GOT3 (cell line): ENCODE measurements at places on chromosomes 1 and 21.

GRCh38 chr1:65904681-65905083 is 112.0 kb downstream of the PDE4B start:
- DNase-seq = no peak

GRCh38 chr1:6962478-6962995 is 177.3 kb downstream of the CAMTA1 start:
- no peak for DNase-seq

- DNase-seq = no peak
These were observed 160.2 kb downstream of the NCAM2 start for GRCh38 chr21:21158376-21158918.

DNA sequence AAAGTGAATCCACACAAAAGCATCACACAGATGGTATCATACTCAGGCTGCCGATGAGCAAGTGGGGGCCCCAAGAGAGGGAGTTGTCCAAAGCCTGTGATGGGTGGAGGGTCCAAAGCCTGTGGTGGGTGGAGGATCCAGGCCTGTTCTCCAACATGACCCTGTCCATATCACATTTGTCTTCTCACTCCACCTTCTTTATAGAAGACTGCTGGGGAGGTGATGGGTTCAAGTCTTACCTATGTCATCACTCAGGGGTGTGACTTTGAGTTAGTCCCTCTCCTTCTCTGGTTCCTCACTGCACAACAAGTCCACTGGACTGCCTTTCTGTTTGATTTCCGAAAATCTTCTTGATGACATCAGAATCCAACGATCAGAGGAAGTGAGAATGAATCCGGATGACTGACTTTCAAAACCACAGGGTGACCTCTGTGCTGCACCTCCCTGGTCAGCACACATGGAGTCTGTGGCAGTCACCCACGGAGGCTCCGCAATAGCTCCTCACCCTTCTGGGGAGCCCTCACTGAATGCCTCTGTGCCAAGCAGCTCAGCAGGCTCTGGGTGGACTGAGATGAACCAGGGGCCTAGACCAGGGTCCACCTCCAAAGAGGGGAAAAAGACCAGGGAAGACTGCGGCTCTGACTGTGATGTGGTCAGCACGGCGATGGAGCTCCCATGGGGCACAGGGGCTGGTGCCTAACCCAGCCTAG is 166.8 kb downstream of the HIVEP3 start:
- no peak for DNase-seq

- no peak for DNase-seq
These were observed 34.6 kb downstream of the IL12RB2 start for GRCh38 chr1:67342076-67342890.

- DNase-seq = no peak
These were observed 37.4 kb downstream of the SERTAD4 start for GRCh38 chr1:210269981-210270380.

GRCh38 chr1:185137896-185138545 is 18.7 kb downstream of the TRMT1L start:
- DNase-seq = no peak

GRCh38 chr1:170360601-170361000 is 171.4 kb upstream of the GORAB start:
- no peak for DNase-seq

DNA sequence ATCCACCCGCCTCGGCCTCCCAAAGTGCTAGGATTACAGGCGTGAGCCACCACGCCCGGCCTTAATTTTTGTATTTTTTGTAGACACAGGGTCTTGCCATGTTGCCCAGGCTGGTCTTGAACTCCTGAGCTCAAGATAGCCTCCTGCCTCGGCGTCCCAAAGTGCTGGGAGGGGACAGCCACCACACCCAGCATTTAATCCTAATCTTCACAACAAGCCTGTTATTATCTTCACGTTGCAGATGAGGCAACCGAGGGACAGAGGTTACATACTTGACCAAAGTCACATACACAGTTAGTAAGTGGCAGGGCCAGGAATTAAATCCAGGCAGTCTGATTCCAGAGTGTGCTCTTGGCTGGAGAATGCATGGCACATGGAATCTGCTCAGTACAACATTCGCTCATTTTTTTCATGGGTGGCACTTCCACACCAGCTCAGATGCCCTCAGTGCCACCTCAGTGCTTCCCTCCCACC is 4.8 kb upstream of the GPR37L1 start:
- no peak for DNase-seq

- no peak for DNase-seq
These were observed 1343.3 kb upstream of the ADGRL2 start for GRCh38 chr1:80457409-80457808.

- no peak for DNase-seq
These were observed 74.8 kb upstream of the LRRN2 start for GRCh38 chr1:204760350-204760749.

DNA sequence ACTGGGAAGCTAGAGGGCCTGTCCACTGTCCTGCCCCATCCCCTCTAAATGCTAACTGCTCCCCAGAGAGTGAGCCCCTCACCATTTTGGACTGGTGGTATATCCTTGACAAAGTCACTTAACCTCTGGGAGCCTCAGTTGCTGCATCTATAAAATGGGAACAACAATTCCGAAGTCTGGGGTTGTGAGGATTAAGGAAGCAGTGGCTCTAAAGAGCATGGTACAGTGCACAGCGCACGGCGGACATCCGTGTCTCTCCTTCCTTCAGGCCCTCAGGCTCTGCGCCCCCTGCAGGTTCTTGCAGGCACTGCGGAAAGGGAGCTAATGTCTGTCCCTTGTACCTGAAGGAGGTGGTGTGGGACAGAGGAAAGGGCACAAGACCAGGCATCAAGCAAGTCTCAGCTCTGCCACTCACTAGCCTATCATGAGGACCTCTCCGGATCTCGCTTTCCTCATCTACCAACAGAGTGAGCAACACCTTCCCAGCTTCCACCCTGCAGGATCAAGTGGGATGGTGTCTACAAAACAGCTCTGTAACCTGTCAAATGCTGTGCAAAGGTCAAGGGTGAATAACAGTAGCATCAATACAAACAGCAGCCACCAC is 20.1 kb downstream of the ECE1 start:
- no peak for DNase-seq

- no peak for DNase-seq
These were observed 64.6 kb upstream of the WDR26 start for GRCh38 chr1:224499204-224499603.

GRCh38 chr1:53893999-53894636 is at the start of gene DIO1:
Gene DIO1 (plus strand): TSS chr1:53894187. CDS start chr1:53894211, 24 bp downstream.
- DNase-seq = no peak

GRCh38 chr21:44012474-44013379 is 618 bp downstream of the TRAPPC10 start:
- no peak for DNase-seq

DNA sequence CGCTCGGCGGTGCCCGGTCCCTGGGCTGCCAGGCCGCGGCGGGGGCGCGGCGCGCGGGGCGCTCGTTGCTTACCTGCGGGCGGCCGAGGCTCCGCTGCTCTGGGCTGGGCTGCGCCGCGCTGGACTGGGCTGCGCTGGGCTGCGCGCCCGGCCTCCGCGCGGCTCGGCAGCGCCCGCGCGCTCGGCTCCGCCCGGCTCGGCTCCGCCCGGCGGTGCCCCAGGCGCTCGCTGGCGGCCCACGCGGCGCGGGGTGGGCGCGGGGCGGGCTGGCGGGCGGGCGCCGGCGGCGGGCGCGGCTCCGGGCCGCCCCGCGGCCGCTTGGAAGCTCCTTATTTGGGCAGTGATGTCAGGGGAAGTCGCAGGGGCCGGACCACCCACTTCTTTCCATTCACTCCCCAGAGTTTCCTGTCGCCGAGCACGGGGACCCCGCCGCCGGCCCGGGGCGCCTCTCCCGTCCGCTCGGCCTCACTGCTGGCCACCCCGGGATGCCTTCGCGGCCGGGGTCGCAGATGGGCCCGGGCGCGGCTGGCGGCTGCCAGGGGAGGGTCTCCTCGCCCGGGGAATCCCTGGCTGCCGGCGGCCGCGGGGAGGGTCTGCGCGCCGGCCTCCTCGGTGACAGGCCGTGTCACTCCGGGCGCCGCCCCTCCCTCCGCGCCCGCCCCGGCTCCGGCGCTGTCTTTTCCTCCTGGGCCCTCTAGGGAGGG is 177.7 kb upstream of the EDN2 start:
- no peak for DNase-seq

DNA sequence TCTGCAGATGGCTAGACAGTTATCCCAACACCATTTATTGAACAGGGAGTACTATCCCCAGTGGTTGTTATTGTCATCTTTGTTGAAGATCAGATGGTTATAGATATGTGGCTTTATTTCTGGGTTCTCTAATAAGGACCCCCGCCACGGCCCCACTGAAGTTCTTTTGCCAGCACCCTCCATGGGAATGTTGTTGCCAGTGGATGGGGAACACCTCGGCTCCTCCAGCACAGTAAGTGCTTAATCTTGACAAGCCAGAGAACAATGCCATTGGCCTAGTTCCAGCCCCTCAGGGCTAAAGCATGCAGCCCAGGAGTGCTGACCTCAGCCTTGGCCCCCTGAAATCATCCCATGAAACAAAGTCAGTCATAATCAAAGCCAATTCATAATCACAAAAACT is 337.6 kb downstream of the AGBL4 start:
- DNase-seq = no peak

DNA sequence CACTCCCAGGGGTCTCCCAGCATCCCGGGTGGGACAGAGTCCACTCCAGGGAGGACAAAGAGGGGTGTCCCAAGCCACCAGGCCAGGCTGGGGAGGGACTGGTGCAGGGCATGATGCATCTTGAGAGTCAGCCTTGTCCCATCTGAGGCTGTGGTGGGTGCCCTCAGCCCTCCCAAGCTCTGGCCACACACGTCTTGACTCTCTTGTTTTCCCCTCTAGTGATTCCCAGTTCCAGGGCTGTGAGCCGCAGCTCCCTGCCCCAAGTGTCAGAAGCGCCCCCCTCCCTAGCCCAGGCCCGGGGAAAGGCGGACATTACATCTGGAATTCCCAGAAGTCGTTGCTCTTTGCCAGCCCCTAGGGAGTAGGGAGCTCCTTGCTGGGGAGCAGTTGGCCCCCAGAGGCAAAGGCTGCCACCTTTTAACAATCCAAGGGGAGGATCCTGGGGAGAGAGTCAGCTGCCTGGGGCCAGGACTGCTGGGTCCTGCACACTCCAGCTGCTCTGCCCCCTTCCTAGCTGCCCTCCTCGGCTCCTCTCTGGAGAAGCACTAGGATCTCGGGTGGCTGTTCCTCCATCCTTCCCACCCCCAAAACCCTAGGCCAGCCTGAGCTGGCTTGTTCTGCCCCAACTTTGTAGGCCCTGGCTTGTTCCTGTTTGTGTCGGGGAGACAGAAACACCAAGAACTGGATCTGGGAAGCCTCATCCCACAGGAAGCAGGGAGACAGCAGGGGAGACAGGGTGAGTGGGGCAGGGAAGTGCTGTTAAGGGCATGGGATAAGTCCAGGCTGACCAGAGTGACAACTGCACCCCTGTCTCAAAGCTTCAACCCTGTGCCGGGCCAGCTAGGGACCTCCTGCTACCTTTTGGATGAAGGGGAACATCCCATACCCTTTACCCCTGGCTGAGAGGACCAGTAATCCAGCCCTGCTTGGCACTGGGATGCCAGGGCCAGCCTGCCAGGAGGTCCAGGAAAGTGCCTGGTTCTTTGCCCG is 3.2 kb upstream of the PTPN7 start:
- DNase-seq = no peak

DNA sequence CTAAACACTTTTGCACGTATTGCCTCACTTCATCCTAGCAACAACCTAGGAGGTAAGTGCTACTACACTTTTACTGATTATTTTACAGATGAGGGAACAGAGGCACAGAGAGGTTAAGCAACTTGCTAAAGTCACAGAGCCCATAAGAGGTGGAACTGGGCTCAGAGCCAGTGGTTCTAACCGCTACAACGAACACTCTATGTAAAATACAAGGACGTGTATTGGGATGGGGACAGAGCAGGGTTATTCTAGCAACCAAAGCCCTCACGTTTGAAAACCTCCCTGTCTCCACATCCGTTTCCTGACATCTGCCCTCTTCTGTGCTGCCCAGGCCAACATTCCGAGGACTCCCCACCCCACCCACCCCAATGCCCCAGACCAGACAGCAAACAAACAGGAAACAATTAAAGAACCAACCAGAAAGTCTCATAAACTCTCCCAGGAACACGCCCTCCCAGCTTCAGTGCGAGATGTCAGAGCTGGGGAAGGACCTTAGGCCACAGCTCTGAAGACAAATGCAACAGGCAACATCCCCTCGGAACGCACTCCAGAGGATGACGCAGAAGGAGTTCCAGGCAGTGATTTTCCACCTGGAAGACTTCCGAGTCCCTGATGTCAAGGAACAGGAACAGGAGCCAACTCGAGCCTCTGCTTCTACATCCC is 41.1 kb downstream of the GLIS1 start:
- no peak for DNase-seq

DNA sequence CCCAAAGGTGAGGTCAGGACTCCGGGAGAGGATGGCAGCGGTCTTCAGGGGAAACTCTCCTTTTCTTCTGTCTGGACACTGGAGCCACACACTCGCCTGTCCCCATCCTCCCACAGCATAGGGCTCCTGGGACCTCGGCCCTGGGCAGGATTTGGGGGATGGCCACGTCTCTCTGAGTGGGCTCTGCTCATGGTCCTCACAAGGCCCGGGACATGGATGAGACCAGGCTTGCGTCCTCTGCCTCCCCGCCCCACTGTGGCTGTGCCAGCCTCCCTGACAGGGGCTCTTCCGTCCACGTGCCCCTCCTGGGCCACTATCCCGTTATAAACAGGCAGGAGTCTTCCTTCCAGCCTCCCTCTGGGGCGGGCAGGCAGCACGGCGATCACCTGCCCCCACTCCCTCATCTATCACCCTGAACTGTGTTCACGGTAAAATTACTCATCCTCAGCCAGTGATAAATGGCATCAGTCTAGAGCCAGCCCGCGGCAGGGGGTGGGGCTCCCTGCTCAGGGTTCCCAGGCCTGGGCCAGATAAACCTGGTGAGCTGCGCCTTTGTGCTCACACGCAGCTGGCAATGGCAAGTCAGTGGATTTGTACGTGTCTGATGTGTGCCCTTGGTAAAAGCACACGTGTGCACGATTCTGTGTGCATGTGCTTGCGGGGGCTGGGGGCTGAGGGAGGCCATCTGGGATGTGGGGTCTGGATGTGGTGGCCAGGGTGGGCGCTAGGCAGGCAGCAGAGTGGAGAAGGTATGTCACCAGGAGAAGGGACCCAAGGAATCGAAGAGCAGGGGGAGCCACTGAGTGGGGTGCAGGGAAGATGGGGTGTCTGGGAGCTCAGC is 12.6 kb upstream of the SAMD11 start:
- no peak for DNase-seq

- no peak for DNase-seq
These were observed 38.7 kb downstream of the GPR137B start for GRCh38 chr1:236181059-236181458.

GRCh38 chr1:221874285-221875003 is 132.6 kb upstream of the DUSP10 start:
- no peak for DNase-seq

DNA sequence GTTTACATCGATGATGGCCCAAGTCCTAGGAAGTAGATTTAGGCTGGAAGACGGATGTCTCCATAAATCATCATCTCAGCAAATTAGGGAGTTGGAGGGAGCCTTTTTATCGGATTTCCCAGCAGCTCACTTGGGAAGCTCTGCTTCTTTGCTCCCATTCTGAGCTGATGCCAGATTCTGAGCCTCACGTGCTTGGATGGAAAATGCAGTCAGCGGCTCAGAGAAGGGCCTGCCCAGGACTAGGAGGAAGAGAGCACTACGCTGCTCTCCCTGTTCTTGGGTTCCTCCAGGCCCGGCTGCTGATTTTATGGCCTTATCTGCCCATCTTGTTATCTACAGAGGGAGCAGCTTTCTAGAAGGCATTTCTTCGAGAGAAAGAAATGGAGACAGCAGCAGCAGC is 42.0 kb downstream of the UBIAD1 start:
- no peak for DNase-seq

GRCh38 chr1:43970502-43970901 is 692 bp downstream of the DPH2 start:
- no peak for DNase-seq
